Upper lobe of right lung (tissue), 1 donor: ENCODE measurements at places on chromosomes 2 and 18.
A peak's percentile ranks its signal among the peaks of the same experiment; 100 is the strongest.

DNA sequence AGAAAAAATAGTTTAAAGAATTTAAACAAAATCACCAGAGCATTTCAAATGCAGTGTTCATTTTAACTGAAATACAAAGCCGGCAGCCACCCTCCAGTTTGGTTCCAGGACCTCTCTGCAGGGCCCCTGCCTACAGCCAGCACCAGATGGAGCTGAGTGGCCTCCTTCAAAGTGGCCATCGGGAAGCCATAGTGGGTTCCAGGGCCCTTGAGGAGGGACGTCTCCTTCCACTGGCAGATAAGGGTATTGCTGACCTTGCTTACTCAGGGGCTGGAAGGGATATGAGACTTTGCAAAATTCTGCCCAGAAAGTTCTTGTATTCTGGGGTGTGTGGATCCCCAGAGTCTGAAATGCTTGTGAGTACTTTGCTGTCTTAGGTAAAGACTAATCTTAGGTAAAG is 205.2 kb upstream of the APCDD1 start:
- no peak for DNase-seq

GRCh38 chr2:26298638-26299393 is 47.1 kb upstream of the SELENOI start:
- DNase-seq, result no peak

GRCh38 chr18:22088029-22088428 is 81.4 kb upstream of the GATA6 start:
- peak; percentile 82 for DNase-seq

DNA sequence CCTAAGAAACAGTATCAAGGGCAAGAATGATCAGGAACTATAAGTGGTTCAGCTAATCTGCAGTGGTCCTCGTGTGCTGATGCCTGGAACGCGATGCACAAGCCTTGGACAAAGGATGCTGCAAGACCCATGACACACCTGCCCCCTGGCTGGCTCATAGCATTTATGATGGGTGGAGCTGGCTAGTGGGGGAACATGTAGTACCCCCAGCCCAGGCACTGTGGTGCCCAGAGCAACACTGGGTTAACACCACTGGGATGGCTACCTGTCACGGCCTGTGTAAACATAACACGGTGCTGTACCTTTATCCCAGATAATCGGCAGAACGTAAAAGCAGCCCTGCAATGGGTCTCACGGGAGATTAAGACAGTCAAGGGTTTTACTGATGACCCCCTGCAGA is 60.3 kb upstream of the PEX13 start:
- DNase-seq, result no peak

DNA sequence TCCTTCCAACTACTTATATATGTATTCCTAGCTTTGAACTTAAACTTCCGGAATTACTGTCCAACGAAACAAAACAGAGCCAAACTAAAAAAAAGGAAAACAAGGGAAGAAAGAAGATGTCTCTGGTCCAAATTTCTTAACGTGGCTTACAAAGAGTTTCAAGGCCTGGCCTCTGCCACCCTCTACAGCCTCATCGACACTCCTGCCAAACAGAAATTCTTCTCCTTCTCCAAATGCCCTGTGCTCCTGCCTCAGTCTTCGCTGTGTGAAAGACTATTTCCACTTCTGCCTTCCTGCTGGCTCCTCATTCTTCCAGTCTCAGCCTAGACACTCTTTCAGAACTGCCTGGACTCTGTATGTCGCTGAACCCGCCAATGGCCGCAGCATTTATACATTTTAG is 249.2 kb downstream of the TXNL1 start:
- no peak for DNase-seq

- DNase-seq, result no peak
Measured at GRCh38 chr2:112622528-112622849, 23.2 kb upstream of the SLC20A1 start.

GRCh38 chr2:12762976-12763375 is 46.2 kb downstream of the TRIB2 start:
- DNase-seq, result no peak

DNA sequence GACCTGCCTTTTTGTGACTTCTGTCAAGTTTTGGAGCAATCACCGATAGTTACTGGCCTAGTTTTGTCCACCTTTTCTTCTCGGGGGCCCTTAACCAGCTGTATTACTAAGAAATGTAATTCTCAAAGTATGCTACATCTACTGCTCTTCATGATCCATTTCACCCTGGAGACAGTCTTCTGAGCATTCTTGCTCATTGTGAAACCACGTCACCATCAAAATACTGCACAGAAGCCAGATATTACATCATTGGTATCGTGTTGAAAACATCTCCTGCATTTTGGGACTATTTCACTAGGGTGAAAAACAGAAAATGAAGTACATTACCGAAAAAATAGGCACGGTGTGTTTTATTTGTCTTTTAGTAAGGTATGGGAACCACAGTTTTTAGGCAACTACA is 11.7 kb downstream of the LYPD6B start:
- no peak for DNase-seq

- DNase-seq, result no peak
Measured at GRCh38 chr2:145644820-145645302, 1124.9 kb upstream of the ZEB2 start.

DNA sequence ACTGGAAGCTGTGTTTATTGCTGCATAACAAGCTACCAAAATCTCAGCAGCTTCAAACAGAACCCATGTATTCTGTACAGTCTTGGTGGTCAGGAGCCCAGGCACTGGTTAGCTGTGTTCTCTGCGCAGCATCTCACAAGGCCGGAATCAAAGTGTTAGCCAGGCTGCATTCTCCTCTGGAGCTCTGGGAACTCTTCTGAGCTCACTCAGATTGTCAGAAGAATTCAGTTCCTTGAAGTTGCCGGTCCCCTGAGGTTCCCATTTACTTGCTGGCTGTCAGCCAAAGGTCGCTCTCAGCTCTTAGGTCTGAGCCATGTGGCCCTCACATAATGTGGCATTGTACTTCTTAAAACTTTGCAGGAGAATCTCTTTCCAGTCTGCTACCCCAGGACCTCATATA is 123.6 kb upstream of the SMIM21 start:
- DNase-seq, result no peak

- DNase-seq, result no peak
Measured at GRCh38 chr2:43087413-43087812, 139.0 kb downstream of the ZFP36L2 start.

GRCh38 chr2:11750422-11750821 is 4.0 kb downstream of the LPIN1 start:
- DNase-seq, result no peak

- DNase-seq, result no peak
Measured at GRCh38 chr2:170812710-170813600, 3.7 kb upstream of the GAD1 start.

- DNase-seq, result no peak
Measured at GRCh38 chr18:9079818-9080528, 22.5 kb upstream of the NDUFV2 start.

GRCh38 chr2:43212216-43212835 is 14.1 kb downstream of the ZFP36L2 start:
- DNase-seq, result no peak

GRCh38 chr2:9830685-9831410 is 12.4 kb upstream of the TAF1B start:
- DNase-seq, result no peak

DNA sequence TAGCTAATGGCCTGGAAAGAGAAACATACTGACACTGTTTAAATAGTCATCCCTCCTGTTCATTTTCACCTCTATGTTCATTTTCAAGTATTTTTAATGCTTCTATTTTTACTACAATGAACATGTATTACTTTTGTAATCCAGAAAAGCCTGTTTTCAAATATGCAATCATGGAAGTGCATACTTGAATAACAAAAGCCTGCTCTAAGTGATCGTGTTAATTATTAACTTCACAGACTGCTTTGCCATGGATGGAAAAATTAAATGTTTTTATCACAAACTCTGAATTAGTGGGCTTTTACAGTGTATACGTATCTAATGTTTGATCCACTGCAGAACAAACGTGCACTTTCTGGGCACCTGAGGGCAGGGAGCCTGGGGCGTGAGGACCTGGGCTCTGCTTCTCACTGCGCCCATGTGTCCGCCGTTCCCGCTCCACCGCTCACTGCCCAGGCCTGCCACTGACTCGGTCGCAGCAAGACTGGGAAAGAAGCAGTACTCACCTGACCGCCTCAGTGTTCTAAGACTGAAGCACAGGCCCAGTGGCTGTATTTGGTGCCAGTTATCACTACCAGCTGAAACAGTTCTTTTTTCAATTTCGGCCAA is 80.6 kb downstream of the UXS1 start:
- DNase-seq, result no peak

DNA sequence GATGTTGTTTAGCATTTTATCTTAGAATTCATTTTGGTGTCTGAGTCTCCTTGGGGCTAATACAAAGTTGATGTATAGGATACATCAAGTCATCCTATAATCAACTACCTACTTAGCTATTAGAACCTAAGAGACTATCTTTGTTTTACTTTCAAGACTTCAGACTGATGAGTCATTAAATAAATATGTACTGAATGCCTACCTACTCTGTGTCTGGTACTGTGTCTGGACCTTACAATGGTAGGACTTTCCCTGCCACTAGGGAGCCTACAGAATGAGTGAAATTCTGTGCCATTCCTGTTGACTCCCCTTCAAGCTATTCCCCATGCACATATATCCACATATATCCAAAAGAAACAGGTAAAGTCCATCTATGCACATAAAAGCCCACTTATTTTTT is 114.5 kb downstream of the ERBB4 start:
- no peak for DNase-seq

DNA sequence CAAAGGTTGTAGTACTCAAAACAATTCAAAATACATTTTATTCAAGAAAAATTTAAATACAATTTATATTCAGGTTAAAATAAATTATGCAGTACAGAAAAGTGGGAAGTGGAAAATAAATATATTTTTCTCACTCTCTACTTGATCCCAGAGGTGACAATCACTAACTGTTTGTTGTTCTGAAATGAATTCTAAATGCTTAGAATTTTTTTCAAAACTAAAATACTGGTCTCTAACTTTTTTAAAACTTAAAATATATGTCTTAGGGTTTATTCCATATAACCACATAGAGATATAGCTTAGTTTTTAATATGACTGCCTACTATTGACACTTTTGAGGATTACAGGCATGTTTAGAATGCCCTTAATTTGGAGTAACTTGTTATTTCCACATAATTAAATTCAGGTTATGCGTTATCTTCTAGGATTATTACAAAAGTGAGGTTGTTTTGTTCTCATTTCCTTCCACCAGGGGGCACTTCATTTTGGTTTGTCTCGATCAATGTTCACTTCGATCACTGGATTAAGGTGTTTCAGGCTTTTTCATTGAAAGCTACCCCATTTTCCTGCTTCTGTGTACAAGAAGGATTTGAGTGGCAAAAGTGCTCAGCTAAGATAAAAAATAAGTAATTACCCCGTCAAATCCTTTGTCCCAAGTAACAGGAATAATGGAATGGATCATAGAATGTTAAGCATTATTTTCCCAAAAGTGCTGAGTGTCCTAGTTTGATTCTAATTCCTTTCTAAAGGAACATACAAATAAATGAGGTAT is 27.1 kb upstream of the TFPI start:
- DNase-seq, result no peak

DNA sequence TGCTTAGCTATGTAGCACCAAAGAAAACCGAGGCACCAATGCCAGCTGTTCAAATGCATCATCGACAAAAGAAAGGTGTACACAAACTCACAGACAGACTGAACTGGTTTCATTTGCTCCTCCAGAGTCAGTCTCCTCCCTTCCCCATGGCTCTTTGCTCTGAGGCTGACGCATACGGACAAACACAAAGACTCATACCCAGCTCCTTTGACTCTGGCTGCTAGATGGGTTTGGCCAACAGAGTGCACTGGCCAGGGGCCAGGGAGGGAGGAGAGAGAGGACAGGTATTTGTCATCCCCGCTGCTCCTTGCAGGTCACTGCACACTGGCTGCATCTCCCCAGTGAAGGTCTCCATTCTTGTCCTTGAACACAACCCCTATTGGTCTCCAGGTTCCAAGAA is 40.7 kb downstream of the DNER start:
- DNase-seq, result no peak

- no peak for DNase-seq
Measured at GRCh38 chr2:53452957-53453748, 314.5 kb upstream of the CHAC2 start.

DNA sequence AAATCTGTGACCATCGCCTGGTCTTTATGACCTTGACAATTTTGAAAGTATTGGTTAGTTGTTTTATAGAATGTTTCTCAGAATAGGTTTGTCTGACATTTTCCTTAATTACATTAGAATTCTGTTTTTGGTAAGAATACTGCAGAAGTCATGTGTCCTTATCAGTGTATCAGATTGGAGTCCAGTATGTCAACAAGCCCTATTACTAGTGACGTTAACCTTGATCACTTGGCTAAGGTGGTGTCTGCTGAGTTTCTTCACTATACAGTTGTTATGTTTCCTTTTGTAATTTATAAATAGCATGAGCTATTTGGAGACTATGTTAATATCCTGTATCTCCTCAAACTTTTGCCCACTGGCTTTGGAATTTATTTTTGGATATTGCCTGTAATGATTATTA is 10.8 kb upstream of the IL36G start:
- no peak for DNase-seq

- no peak for DNase-seq
Measured at GRCh38 chr2:3154146-3154545, 223.5 kb downstream of the EIPR1 start.

GRCh38 chr2:187214306-187214705 is 233.7 kb downstream of the CALCRL start:
- DNase-seq, result no peak
